ENCODE measurements at places on chromosomes 12 and 14. TPM values are rescaled to one million over a fixed set of nuclear protein-coding genes. Genes with fewer than 3 reads are reported as not detected.

DNA sequence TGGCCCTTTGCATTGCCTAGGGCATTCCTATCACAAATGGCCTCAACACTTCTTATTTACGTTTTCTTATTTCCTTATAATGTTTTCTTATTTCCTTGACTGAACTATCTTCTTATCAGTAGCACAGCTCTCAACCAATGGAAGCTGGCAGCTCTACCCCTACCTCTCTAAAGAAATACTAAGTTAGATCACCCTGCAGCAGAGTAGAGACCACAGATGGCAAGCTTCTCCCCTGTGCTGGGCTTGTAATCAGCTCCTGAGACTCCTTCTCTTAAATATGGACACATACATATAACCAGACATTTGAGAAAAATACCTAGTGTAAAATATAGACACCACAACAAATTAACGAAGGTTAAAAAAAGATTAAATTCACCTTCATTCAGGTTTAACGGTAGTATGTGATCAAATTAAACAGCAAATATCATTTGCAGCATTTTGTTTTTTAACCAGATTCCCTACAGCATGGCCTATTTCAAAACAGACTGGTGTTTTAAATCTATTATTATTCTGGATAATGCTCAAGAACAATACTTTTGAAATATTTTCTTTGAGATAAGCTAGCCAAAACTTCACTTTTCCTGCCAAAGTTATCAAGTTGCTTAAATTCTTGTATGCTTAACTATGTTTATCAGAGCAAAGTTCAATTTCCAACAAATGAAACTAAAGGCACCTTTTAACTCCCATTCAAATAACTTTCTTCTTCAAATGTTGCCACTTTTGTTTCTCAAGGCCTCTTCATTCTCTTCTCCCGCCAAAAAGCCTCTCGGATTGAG lies 54.3 kb downstream of the SLC41A2 start:
- H3K4me1 ChIP-seq = no peaks in the 10 kb centered on the region
- H3K36me3 ChIP-seq = no peaks in the 10 kb centered on the region
- no peaks in the 10 kb centered on the region for H3K27me3 ChIP-seq
- no peak overlapping the region for H3K27ac ChIP-seq
- DNase-seq = no peak
- H3K4me3 ChIP-seq = no peak overlapping the region

DNA sequence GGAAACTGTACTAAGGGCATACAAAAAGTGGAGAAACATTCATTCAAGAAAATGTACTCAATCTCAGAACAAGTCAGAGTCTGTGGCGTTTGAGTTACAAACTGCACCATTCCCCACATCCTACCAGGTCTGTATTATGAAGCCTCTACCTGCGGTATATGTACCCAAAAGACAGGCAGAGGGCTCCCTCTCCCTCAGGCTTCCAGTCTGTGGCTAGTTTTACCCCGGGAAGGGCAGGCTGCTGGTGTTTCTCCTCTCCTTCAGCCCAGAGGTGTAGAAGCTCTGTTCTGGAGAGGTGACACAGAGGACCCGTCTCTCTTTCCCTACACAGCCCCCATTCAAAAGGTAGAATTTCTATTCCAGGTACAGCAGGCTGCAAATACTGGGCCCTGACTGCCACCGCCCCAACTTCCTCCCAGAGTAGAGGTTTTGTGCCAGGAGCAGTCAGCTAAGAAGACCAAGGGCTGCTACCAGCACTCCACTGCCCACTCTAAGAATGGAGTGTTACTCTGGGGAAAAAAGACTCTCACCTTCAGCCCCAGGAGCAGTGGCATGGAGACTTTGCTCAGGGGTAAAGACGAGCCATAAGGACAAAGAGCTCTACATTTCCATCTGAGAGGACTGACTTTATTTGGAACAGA lies 39.4 kb downstream of the PARP11 start:
- H3K27ac ChIP-seq = no peak overlapping the region
- no peaks in the 10 kb centered on the region for H3K36me3 ChIP-seq
- DNase-seq = no peak
- H3K27me3 ChIP-seq = no peaks in the 10 kb centered on the region
- no peak overlapping the region for H3K4me3 ChIP-seq
- H3K4me1 ChIP-seq = peaks cover 1% of the 10 kb centered on the region

- H3K27me3 ChIP-seq = no peaks in the 10 kb centered on the region
- peaks cover 2% of the 10 kb centered on the region for H3K4me1 ChIP-seq
- H3K4me3 ChIP-seq = no peak overlapping the region
- 0 out of 2 replicates have a peak, but pooled peaks cover 2% of the 10 kb centered on the region for H3K36me3 ChIP-seq
These were observed 124.0 kb downstream of the ESR2 start for GRCh38 chr14:64170181-64170580.

- peak overlapping the region; percentile 63 for H3K4me3 ChIP-seq
- no peaks in the 10 kb centered on the region for H3K36me3 ChIP-seq
- DNase-seq = peak; percentile 26
- 0 out of 2 replicates have a peak, but pooled peaks cover 1% of the 10 kb centered on the region for H3K4me1 ChIP-seq
These were observed 515 bp upstream of the ABCC9 start for GRCh38 chr12:21941506-21942376.

HOXC9 gene
- not detected for total RNA-seq

GRCh38 chr12:114964841-114965240 lies 280.9 kb upstream of the TBX3 start:
- no peak overlapping the region for H3K27ac ChIP-seq
- H3K36me3 ChIP-seq = no peaks in the 10 kb centered on the region
- no peak overlapping the region for H3K4me3 ChIP-seq
- H3K27me3 ChIP-seq = no peaks in the 10 kb centered on the region
- H3K4me1 ChIP-seq = no peaks in the 10 kb centered on the region
- DNase-seq = no peak

FITM1 gene
- total RNA-seq = not detected

EID3 gene
- total RNA-seq = 6.9 TPM

DNA sequence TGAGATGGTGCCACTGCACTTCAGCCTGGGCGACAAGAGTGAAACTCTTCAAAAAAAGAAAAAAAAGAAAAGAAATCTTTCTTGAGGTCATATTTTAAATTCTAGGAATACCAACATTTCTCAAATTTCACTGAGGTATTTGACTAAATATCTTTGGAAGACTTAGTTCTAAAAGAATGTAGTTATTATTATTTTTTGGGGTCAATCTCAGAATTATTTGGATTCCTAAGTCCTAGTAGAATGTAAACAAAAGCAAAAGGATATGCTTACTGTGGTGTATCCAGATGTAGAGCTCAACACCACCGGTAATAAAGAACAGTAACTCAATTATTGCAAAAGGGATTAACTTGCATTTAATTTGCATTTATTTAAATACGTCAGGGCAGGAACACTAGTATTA lies 25.0 kb downstream of the PRICKLE1 start:
- H3K4me3 ChIP-seq = no peak overlapping the region
- H3K27ac ChIP-seq = peak overlapping the region; percentile 99
- peak; percentile 77 for DNase-seq
- no peaks in the 10 kb centered on the region for H3K36me3 ChIP-seq
- H3K27me3 ChIP-seq = no peaks in the 10 kb centered on the region
- peaks cover 20% of the 10 kb centered on the region for H3K4me1 ChIP-seq

- H3K4me1 ChIP-seq = no peaks in the 10 kb centered on the region
- H3K27ac ChIP-seq = no peak overlapping the region
- no peak overlapping the region for H3K4me3 ChIP-seq
- DNase-seq = no peak
- H3K27me3 ChIP-seq = no peaks in the 10 kb centered on the region
These were observed 29.1 kb downstream of the SLCO1A2 start for GRCh38 chr12:21305661-21306060.

- no peak for DNase-seq
- H3K4me1 ChIP-seq = no peaks in the 10 kb centered on the region
- no peaks in the 10 kb centered on the region for H3K27me3 ChIP-seq
- H3K4me3 ChIP-seq = no peak overlapping the region
- H3K27ac ChIP-seq = no peak overlapping the region
These were observed 7.9 kb upstream of the DNAH10 start for GRCh38 chr12:123754041-123754772.

DNA sequence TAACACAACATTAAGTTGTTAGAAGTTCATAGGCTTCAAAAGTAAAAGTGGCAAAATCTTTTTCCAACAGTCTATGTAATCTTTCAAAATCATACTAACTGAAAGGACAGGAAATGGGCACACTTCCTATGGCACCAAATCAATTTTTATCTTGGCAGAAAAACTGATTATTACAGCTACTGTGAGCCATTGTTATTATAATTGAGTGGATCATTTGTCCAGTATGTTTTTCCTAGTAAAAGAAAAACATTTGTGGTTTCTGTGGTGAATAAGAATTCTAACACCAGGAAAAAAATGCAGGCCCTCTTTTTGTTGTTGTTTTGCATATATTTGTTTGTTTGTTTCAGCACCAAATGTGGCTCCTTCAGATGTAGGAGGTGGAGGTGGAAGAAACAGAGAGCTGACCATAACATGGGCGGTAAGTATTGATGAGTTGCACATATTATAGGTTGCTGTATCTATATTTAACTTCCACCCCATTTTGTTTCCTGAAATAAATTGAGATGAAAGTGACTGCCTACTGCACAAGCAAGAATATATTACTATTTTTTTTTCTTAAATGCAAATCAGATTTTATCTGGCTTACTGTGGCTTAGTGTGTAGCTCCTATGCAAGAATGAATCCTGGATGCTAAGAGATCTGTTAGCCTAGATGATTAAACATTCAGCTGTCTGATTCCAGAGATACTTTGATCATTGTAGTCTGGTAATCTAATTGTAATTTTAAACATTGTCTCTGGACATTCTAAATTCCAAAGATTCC lies 174.1 kb upstream of the PDZRN4 start:
- H3K4me3 ChIP-seq = no peak overlapping the region
- H3K27me3 ChIP-seq = no peaks in the 10 kb centered on the region
- no peak overlapping the region for H3K27ac ChIP-seq
- no peak for DNase-seq

GPRC5D gene
- not detected for total RNA-seq

DNA sequence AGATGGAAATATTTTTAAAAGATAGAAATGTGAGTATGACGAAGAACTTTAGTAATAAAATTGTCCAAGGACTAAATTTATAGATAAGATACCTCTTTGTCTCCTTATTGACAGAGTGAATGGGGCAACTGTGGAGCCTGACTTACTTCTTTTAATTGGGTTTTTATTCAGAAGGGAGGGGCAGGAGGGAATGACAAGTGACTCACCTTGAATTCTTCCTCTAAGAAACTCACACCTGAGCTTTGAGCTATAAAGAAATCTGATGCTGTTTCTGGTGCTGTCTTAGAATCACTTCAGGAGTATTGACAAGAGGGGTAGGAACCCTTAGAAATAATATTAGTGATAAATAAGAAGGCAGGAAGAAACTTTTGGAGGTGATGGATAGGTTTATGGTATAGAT lies 951 bp downstream of the NR1H4 start:
- no peak overlapping the region for H3K27ac ChIP-seq
- H3K27me3 ChIP-seq = peaks cover 15% of the 10 kb centered on the region
- H3K4me1 ChIP-seq = no peaks in the 10 kb centered on the region
- no peak for DNase-seq
- no peaks in the 10 kb centered on the region for H3K36me3 ChIP-seq
- no peak overlapping the region for H3K4me3 ChIP-seq

AHSA1 gene
- 152 TPM for total RNA-seq

DNA sequence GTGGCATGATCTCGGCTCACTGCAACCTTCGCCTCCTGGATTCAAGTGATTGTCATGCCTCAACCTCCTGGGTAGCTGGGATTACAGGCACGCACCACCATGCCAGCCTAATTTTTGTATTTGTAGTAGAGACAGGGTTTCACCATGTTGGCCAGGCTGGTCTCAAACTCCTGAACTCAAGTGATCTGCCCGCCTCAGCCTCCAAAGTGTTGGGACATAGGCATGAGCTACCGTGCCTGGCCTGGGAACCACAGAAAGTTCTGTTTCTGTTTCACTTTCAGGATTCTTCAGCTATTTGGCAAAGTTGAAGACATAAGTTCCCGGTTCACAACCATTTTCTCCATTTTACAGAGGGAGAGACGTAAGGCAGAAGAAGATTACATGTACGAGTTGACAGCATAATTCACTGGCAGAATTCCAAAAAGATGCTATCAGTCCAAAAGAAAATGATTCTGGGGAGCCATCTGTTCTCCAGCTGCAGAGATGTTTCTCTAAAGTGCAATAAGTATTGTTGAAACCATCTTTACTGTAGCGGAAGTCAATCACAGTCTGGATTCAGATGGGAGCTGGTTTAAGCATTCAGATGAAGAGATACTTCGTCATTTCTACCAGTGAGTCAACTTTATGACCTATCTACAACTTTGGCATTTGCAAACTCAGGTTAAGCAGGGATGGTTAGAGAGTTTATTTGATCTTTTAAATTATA lies 8.1 kb upstream of the RNF34 start:
- H3K4me1 ChIP-seq = peaks cover 5% of the 10 kb centered on the region
- no peak overlapping the region for H3K27ac ChIP-seq
- H3K27me3 ChIP-seq = no peaks in the 10 kb centered on the region
- peak; percentile 61 for DNase-seq
- H3K4me3 ChIP-seq = no peak overlapping the region

TOMM20L gene
- not detected for total RNA-seq

INHBC gene
- total RNA-seq = not detected

DNA sequence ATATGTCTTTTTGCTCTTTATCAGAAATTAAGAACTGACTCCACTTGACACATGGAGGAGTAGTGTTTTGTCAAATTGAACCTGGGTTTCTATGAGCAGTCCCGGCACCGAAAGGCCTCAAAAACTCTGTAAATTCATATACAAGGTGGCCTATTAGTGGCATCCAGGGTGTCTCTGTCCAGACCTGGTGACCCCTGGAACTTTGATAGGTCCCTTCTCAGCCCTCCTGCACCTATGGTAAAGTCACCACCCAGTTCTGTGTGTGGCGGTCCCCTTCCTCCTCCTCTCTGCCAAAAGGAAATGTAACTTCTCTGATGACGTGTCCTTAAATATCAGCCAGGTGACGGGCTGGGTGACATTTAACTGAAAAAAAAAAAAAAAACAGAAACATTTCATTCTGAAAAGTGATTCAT lies 204.0 kb upstream of the FOXN3 start:
- no peak overlapping the region for H3K27ac ChIP-seq
- H3K4me1 ChIP-seq = peaks cover 17% of the 10 kb centered on the region
- no peaks in the 10 kb centered on the region for H3K27me3 ChIP-seq
- no peaks in the 10 kb centered on the region for H3K36me3 ChIP-seq

PLEKHD1 gene
- not detected for total RNA-seq

GRCh38 chr12:124026755-124027745 lies 54.0 kb downstream of the ZNF664 start:
- no peak overlapping the region for H3K4me3 ChIP-seq
- H3K36me3 ChIP-seq = no peaks in the 10 kb centered on the region
- H3K27me3 ChIP-seq = no peaks in the 10 kb centered on the region
- H3K27ac ChIP-seq = no peak overlapping the region
- peaks cover 15% of the 10 kb centered on the region for H3K4me1 ChIP-seq
- peak; percentile 86 for DNase-seq

DNA sequence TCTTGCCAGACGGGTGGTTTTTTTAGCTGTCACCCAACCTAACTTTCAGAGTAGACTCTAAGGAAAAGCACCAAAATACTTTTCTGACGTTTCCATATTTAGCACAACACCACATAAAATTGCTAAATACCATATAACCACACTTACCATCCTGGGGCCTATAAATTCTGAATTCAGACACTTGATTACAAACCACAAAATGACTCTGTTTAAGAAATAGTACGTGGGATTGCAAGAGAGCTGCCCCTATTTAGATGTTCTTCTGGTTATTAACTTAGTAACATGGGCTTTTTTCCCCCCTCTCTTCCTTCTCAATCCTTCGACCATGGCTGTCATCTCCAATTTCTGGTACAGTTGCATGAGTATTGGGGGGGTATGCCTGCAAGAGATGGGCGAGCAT lies 287.7 kb downstream of the BMP4 start:
- peaks cover 4% of the 10 kb centered on the region for H3K4me1 ChIP-seq
- no peak overlapping the region for H3K27ac ChIP-seq
- H3K27me3 ChIP-seq = peaks cover 8% of the 10 kb centered on the region
- H3K4me3 ChIP-seq = no peak overlapping the region

- no peaks in the 10 kb centered on the region for H3K27me3 ChIP-seq
- H3K4me3 ChIP-seq = no peak overlapping the region
- H3K36me3 ChIP-seq = no peaks in the 10 kb centered on the region
- no peak for DNase-seq
These were observed 23.7 kb upstream of the SLC2A3 start for GRCh38 chr12:7959701-7960121.

CCDC197 gene
- total RNA-seq = not detected
